ENCODE measurements at places on chromosomes 4 and X.

- no peak for DNase-seq
- no peak overlapping the region for H3K4me3 ChIP-seq
Measured at GRCh38 chrX:46208225-46208854, 336.9 kb downstream of the ZNF674 start.

GRCh38 chr4:72994670-72995069 is 74.8 kb downstream of the COX18 start:
- DNase-seq: no peak
- H3K27me3 ChIP-seq: no peaks in the 10 kb centered on the region
- no peak overlapping the region for H3K4me3 ChIP-seq
- no peak overlapping the region for H3K27ac ChIP-seq
- no peaks in the 10 kb centered on the region for H3K4me1 ChIP-seq

GRCh38 chr4:7829652-7830580 is 109.7 kb downstream of the AFAP1 start:
- peak overlapping the region; percentile 87 for H3K27ac ChIP-seq
- H3K4me3 ChIP-seq: no peak overlapping the region
- no peaks in the 10 kb centered on the region for H3K36me3 ChIP-seq
- no peaks in the 10 kb centered on the region for H3K27me3 ChIP-seq
- DNase-seq: no peak

DNA sequence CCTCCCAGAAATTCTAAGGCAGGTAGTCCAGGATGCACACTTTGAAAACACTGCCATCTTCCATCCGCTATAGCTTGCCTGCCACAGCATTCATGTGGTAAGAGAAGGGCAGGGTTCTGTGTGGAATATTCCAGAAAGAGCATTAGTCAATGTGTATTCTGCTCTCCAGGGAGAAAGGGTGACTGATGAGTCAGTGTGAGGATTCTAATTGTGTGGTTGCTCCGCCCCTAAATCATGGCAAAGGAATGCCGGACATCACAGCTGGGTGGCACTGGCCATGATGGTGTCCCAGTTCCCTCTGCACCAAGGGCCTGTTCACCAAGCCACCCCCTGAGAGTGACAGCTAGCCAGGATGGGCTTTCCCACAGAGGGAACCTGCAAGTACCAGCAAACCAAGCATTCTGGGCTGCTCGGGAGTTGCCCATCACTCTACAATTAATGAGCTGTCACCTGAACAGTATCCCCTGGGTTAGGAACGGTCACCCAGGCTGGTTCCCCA is 9.5 kb downstream of the IDS start:
- no peaks in the 10 kb centered on the region for H3K36me3 ChIP-seq
- no peak overlapping the region for H3K4me3 ChIP-seq
- H3K27ac ChIP-seq: peak overlapping the region; percentile 70

GRCh38 chr4:10640561-10641201 is 43.9 kb downstream of the CLNK start:
- H3K27me3 ChIP-seq: no peaks in the 10 kb centered on the region
- no peak overlapping the region for H3K27ac ChIP-seq
- no peaks in the 10 kb centered on the region for H3K4me1 ChIP-seq
- DNase-seq: no peak

- H3K4me3 ChIP-seq: no peak overlapping the region
- H3K27ac ChIP-seq: no peak overlapping the region
- H3K27me3 ChIP-seq: no peaks in the 10 kb centered on the region
Measured at GRCh38 chrX:99495453-99495852, 914.6 kb downstream of the PCDH19 start.

DNA sequence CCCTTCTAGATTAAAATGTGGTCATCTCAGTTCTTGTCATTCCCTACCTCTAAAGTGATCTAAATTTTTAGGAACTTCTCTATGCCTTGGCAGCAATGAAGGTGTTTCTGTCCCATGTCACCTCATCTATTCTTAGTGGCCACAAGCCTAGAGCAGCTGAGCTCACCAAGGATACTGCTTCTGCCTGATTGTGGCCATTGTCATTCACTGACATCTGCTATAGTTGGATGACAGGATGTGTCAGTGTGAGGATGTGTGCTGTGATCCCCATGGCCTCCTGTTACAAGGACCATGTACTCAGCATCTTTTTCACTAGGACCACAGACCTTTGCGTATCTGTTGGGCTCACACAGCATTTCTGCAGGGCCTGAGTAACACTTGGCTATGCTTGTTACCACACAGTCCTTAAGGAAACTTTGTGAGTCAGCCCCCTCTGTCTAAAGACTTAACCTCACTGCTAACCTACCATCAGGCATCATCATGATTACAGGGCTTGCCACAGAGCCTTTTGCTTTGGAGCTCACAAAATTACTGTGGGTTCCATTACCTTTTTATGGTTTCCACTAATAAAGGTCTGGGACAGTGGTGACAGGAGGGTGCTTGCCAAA is 421.0 kb downstream of the ADAM29 start:
- H3K36me3 ChIP-seq: no peaks in the 10 kb centered on the region
- H3K27ac ChIP-seq: no peak overlapping the region
- H3K4me1 ChIP-seq: no peaks in the 10 kb centered on the region
- no peak for DNase-seq

GRCh38 chr4:76012388-76012801 is 5.1 kb upstream of the CXCL9 start:
- peak overlapping the region; percentile 78 for H3K27ac ChIP-seq
- DNase-seq: no peak
- no peaks in the 10 kb centered on the region for H3K36me3 ChIP-seq
- no peak overlapping the region for H3K4me3 ChIP-seq
